ENCODE measurements at places on chromosomes 16 and 17.

DNA sequence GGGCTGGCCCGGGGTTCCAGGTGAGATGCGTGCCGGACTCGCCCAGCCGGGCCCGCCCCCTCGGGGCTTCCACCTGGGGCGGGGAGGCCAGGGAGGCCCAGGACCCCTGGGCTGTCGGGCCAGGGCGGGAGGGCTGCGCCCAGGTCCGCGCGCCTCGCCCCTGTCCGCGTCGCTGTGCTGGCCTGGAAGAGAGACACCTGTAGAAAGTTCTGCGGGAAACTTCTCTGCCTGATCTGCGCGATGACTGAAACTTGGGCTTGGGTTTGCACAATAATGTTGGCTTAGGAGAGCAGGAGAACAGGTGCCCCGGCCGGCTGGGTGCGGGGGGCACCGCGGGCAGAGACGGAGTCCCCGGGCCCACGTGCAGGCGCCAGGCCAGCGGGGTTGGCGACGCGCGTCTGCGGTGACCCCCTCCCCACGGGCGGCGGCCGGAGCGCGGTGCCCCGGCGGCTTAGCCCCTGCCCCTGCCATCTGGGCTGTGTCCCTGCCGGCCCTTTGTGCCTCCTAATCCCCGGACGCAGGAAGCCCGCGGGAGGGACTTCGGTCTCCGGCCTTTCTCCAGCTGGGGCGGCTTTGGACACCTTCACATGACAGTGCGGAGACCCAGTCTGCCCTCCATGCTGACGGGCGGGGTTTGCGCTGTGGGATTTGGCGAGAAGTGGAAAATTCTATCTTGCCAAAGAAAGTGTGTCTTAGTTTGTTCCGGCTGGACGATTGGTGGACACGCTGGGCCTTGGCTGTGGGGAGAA is 483 bp downstream of the LLGL2 start:
- DNase-seq, result no peak

- DNase-seq, result no peak
These were observed 146.1 kb downstream of the SEC14L1 start for GRCh38 chr17:77286641-77287431.

DNA sequence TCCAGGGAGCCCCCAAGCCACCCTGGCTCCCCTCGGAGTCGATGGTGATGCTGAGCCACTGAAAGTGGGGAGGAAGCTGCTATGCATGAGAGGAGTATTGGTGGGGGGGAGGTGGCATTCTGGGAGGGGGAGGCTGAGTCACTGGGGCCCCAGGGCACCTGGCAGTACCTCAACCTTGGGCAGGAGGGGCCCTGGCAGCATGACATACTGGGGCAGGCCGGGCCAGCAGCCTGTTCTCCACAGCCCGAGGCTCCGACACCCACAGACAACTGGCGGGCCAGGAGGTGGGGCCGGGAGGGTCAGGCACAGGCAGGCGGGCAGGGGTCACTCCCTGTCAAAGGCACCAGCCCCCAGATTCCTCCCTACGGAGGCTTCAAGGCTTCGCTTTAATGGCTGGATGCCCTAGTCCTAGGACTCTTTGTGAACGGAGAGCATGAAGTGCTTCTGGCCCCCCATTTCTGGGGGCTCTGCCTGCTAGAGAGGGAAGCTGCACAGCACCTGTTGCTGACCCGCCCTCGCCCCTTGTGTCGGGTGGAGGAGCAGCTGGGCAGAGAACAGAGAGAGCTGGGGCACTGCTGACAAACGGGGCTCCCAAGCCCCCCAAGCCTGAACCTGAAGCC is 928 bp downstream of the CASKIN2 start:
- DNase-seq, result no peak

- DNase-seq, result peak; percentile 80
These were observed at the start of gene PSME3 for GRCh38 chr17:42832934-42833766. Gene PSME3, plus strand, starts transcription at chr17:42833397. Its CDS starts 235 bp downstream, at chr17:42833632.

DNA sequence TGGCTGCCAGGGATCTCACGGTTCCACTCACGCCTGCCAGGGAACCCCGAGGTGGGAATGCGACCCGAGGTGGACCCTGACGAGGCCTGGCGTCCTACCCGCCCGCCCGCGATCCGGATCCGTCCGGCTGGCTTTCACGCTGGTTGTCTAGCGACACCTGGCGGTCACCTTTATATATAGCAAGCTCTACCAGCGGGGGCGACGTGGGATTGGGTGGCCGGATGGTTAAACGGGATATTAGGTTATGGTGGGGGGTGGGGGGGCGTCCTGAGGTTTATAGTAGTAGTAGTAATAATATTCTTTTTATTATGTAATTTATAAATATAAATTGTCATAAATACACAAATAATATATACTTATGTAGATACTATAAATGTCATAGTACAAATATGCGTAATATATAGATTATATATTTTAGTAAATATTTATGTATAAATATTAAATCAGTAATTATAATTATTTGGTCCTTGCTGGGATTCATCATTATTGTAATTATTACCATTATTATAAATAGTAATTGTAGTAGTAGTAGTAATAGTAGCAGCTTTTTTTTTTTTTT is 136.9 kb downstream of the KCNJ12 start:
- DNase-seq, result peak; percentile 61

DNA sequence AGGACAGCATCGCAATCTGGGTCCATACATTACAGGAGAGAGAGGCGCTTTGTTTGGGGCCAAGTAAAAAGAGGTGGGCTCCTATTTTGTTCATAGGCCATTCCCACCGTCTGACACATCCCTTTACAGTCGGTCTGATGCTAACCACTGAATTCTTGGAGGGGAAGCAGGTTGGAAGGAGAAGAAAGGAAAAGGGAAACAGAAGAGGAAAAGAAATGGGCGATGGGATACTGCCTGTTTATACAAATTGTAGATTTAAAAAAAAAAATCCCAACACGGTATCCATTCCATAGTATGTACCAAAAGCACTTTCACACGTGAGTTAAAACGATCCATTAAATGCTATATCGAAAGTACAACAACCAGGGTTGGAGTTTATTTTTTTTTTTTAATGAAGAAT is 4.0 kb upstream of the ZFHX3 start:
- no peak for DNase-seq

GRCh38 chr16:19687279-19687678 is 30.7 kb downstream of the KNOP1 start:
- DNase-seq, result no peak

GRCh38 chr17:77580531-77581270 is 377.8 kb upstream of the TNRC6C start:
- no peak for DNase-seq

DNA sequence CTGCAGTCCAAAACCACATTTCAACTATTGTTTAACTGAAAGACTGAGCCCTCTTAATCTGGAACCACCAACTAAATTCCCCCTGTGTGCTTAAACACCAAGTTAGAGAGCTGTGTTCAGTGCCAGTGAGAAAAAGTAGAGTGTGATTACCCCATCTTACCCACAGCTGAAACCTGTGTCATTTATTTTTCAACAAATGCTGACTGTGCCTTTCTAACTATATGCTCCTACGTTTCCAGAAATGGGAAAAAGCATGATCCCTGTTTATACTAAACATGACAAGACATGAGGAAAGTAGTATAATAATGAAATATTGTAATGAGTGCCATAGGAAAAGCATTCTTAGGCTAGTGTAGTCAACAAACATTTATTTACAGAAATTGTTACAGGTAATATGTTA is 7.4 kb upstream of the TOX3 start:
- no peak for DNase-seq

DNA sequence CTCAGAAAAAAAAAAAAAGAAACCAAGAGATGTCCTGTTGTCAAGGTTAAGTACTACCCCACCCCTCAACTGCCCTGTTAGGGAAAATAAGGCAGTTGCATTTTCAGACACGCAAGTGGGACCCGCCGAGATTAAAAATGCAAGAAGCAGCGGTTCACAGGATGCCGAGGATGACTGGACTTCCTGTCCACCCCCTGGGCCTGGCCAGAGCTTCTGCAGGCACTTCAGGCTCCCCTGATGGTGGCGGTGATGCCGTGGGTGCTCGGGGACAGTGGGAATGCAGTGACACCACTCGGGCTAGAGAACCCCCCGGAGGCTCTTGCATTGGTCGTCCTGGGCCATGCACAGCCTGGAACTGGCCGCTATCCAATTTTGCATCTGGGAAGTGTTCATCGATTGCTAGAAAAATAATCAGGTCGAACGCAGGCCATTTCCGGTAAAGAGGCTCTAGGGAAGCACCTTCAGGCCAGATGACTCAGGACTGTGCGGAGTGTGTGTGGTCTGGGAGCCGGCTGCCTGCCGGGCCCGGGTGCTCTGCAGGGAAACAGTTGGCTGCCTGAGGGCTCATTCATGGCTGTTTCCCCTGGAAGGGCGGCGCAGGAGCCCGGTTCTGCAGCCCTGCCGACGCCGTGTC is 13.4 kb upstream of the CRISPLD2 start:
- no peak for DNase-seq

DNA sequence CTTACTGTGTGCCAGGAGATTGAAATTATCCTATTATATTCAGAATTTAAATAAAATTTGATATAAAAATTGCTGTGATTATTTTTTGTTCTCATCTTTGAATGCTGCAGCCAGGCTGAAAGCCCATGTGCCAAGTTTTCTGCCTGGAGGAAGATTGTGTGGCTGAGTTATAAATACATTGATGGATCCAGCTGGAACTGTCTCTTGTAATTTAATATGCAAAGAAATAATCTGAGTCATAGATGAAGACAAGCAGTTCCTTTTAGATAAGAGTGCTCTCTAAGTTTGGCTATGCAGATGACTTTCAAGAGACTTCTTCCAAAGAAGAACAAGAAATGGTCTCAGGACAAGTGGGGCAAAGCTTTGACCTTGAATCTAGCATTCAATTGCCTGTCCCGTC is 871.0 kb downstream of the CDH11 start:
- DNase-seq, result no peak

DNA sequence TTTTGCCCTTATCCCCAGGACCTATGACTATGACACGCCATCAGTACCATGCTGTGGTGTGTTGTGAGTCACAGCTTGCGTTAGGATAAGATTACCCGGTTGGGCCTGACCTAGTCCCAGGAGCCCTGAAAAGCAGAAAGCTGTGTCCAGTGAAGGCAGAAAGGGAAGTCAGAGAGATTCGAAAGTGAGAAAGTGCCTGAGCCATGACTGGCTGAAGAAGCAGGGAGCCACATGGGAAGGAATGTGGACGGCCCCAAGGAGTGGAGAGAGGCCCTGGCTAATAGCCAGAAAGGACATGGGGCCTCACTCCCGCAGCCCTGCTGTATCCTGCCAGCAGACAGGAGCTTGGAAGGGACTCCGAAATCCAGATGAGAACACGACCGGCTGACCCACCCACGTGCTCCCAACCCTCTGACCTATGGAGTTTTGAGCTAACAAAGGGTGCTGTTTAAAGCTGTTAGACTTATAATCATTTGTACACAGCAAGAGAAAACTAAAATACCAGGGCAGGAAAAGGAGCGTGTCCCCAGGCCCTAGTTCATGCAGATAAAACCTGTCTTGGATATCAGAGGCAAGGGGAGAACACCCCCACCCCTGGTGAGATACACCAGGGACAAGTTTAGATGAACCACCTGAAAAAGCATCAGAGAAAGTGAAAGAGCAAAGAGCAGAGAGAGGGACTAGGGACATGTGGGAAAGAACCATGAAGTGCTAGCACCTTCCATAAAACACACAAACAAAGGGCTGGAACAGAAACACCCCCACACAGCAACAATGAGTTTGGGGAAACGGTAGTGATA is 115.3 kb downstream of the SLC39A11 start:
- no peak for DNase-seq
